ENCODE measurements at places on chromosomes 1 and 21.

DNA sequence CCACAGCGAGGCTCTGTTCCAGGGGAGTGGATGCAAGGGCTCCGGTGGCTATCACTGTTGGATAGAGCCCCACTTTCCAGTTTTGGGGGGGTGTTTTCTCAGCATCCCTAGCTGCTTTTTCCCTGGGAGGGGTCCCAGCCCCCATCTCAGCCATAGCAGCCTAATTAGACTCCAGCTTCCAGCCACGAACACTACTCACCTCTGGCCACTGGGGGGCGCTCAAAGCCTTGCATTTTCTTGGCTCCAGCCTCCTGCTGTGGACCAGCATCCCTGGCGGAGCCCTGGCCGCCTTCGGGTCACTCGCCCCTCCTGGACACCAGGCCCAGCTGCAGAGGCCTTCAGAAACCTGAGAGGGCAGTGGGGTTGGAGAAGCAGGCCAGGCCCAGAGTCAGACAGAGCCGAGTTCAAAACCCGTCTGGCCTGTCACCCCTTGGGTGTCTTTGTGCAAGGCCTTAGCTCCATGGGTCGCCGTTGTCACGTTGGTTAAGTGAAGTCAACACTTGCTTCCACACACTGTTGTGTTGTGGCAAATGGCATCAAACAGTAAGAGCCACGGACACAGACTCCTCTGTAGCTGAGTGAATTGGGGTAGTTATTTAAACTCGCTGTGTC lies 93.5 kb upstream of the ACTL8 start:
- peak; percentile 41 for DNase-seq

GRCh38 chr1:153357853-153358690 lies at the start of gene S100A9:
Gene S100A9 (plus strand): TSS chr1:153357854. CDS start chr1:153358284, 430 bp downstream.
- no peak for DNase-seq

DNA sequence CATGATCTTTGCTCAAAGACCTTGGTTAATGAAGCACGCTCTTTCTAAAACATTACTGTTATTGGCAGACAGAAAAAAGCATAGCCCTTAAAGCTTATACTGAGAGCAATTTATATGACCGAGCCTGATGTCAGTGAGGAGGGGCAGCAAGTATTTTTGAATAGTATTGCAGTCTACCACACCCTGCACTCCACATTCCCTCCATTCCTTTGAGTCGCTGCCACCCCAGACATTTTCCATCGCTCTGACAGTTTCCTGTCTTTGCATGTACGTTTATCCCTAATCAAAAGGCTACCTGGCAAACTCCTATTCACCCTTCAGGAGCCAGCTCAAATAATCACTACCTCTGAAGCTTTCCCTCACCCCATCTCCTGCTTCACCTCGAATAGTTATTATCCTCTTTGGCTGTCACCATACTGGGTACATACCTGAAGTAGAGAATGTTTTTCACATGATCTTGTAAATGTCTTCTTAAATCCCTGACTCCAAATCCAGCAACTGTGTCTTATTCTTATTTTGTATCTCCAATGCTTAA lies 5.5 kb upstream of the JUN start:
- DNase-seq, result no peak

- no peak for DNase-seq
Measured at GRCh38 chr1:32695098-32695904, 7.3 kb downstream of the SYNC start.

DNA sequence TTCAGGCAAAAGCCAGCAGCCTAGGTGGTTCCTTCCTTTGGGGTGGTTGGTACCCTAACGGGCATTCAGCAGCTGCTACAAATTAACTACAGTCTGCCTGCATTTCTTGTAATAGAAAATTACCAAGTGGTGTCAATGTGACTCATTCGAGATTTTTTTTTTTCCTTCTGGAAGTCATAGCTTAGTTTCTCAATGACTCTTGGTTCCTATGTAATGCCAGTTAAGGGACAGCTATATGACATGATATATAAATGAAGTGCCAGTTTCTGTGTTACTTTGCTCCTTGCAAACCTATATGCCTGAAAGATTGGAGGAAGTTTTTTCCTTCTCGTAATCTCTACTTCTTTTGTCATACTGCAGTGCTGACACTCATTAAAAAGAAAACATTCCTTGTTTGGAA lies 2.6 kb downstream of the MGST3 start:
- DNase-seq, result no peak

GRCh38 chr21:35208810-35209517 lies 159.9 kb upstream of the RUNX1 start:
- no peak for DNase-seq

GRCh38 chr1:186999506-186999905 lies 170.8 kb downstream of the PLA2G4A start:
- no peak for DNase-seq

GRCh38 chr1:87202922-87203655 lies 125.6 kb upstream of the LMO4 start:
- no peak for DNase-seq

DNA sequence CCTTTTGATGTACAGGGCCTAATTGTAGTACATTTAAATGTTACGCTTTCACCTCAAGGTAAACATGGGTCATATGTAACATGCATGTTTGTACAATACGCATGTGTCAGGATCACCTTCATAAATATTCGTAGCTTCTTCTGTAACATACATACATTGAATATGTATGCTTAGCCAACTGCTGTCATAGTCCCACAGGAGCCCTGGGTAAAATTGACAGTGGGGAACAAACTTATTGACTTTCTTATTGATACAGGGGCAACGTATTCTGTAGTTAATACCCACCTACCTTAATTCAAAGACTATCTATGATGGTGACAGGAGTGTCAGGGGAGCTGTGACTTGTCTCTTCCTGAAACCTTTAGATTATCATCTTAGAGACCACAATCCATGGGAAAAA lies 3.7 kb upstream of the REN start:
- DNase-seq, result no peak

GRCh38 chr1:179803918-179804317 lies 60.8 kb downstream of the FAM163A start:
- DNase-seq, result no peak

GRCh38 chr1:87331365-87332241 lies 2.9 kb downstream of the LMO4 start:
- peak; percentile 63 for DNase-seq

Data from activated CD4-positive, alpha-beta T cell treated with anti-CD3 and anti-CD28 coated beads, Interleukin-2, amount 50 U/mL, for 4 hours (primary cell).